T-helper 17 cell (primary cell): ENCODE measurements at places on chromosomes 12 and 14. TPM values are rescaled to one million over a fixed set of nuclear protein-coding genes. Genes with fewer than 3 reads are reported as not detected.
A peak's percentile ranks its signal among the peaks of the same experiment; 100 is the strongest.

DNA sequence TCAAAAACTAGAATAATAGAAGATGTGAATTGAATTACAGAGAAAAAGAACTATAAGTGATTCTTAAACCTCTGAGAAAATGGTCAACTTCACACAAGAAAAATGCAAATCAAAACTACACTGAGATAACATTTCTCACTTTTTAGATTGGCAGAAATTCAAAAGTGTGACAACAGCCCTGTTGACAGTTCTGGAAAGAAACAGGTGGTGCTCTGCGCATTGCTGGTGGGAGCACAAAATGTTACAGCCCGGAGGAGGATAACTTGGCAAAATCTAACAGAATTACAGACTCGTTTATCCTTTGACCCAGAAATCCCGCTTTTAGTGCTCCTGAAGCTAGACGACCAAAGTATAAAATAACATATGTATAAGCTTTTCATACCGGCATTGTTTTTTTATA is 222.5 kb upstream of the CNTN1 start:
- no peaks in the 10 kb centered on the region for H3K4me1 ChIP-seq
- H3K4me3 ChIP-seq, result no peak overlapping the region
- no peak overlapping the region for H3K27ac ChIP-seq
- H3K36me3 ChIP-seq, result no peaks in the 10 kb centered on the region

The LTB4R2 gene
- 23.3 TPM for total RNA-seq

The RBM19 gene
- 52.9 TPM for total RNA-seq

- peaks cover 60% of the 10 kb centered on the region for H3K27me3 ChIP-seq
- no peak overlapping the region for H3K27ac ChIP-seq
- peaks cover 8% of the 10 kb centered on the region for H3K36me3 ChIP-seq
These were observed 72.0 kb upstream of the TBX5 start for GRCh38 chr12:114477989-114478395.

The ACTR10 gene
- 38.0 TPM for total RNA-seq

- H3K4me3 ChIP-seq, result peak overlapping the region; percentile 58
- no peaks in the 10 kb centered on the region for H3K27me3 ChIP-seq
- DNase-seq, result no peak
- H3K4me1 ChIP-seq, result peaks cover 40% of the 10 kb centered on the region
- peak overlapping the region; percentile 92 for H3K27ac ChIP-seq
- H3K36me3 ChIP-seq, result no peaks in the 10 kb centered on the region
These were observed 2.2 kb upstream of the PPTC7 start for GRCh38 chr12:110585231-110585799.

GRCh38 chr12:27260746-27261145 is 16.7 kb downstream of the STK38L start:
- H3K4me3 ChIP-seq, result no peak overlapping the region
- peaks cover 17% of the 10 kb centered on the region for H3K4me1 ChIP-seq
- DNase-seq, result no peak

The SMCO3 gene
- not detected for total RNA-seq

DNA sequence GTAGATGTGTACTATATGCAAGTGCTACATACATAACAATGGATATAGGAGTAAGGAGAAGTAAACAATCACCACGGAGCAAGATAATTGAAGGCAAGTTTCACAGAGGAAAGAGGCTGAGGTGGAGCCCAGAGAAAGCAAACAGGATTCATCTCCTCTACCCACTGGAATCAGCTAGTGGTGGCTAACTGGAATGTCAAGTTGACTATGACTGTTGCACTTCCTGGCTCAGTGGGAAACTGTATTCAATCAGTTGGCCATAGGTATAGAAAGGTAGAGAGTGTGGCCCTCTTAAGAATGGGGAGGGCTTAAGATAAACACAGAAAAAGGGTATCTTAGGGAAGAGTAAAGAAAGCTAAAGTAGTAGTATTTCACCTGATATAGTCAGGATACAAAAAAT is 62.4 kb downstream of the MAP4K5 start:
- H3K27ac ChIP-seq, result no peak overlapping the region
- no peak for DNase-seq
- peaks cover 10% of the 10 kb centered on the region for H3K36me3 ChIP-seq

DNA sequence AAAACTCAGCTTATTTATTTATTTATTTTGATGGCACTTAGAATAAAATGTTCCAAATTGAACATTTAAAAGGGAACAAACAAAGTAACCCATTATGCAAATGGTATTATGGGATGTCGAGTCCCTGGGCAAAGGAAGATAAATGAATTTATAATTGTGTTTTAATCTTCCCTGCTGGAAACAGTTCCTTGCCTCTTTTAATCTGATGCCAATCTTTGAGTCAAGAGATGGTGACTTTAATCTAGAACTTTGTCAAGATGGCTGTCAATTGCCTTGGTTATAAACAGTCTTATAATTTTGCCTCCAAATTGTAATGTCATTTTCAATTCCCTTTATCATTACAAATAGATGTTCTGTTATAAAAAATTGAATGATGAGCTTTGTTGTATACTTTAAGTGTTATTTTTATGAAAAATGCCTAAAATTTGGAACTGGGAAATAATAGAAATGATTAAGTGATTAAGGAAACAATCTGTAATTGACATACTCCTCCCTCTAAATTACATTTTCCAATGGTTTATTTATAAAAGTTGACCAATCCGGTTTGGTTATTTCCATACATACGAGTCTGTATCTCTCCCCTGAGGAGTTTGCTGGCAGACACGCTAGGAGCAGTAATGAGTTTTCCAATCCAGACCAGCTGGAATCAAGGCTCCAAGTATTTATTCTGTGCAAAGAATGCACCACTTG is 134.9 kb upstream of the FRMD6 start:
- H3K4me1 ChIP-seq, result no peaks in the 10 kb centered on the region
- no peak overlapping the region for H3K4me3 ChIP-seq
- peaks cover 13% of the 10 kb centered on the region for H3K27me3 ChIP-seq
- no peak for DNase-seq

GRCh38 chr12:68924546-68924945 is 8.4 kb downstream of the CPM start:
- no peak overlapping the region for H3K27ac ChIP-seq
- H3K27me3 ChIP-seq, result peaks cover 5% of the 10 kb centered on the region
- no peak for DNase-seq
- H3K4me3 ChIP-seq, result no peak overlapping the region
- H3K36me3 ChIP-seq, result no peaks in the 10 kb centered on the region

- H3K36me3 ChIP-seq, result no peaks in the 10 kb centered on the region
- no peak overlapping the region for H3K27ac ChIP-seq
- DNase-seq, result no peak
- no peak overlapping the region for H3K4me3 ChIP-seq
- H3K4me1 ChIP-seq, result no peaks in the 10 kb centered on the region
These were observed 93.4 kb upstream of the TMEM132D start for GRCh38 chr12:129997239-129997638.

The KLHL33 gene
- 0.39 TPM for total RNA-seq

The AKAP3 gene
- total RNA-seq, result 2.6 TPM

GRCh38 chr12:100189636-100190394 is 10.8 kb upstream of the ACTR6 start:
- no peak overlapping the region for H3K27ac ChIP-seq
- peaks cover 5% of the 10 kb centered on the region for H3K36me3 ChIP-seq
- H3K27me3 ChIP-seq, result no peaks in the 10 kb centered on the region
- no peak overlapping the region for H3K4me3 ChIP-seq
- no peak for DNase-seq
- peaks cover 14% of the 10 kb centered on the region for H3K4me1 ChIP-seq

The TARBP2 gene
- total RNA-seq, result 29.3 TPM

DNA sequence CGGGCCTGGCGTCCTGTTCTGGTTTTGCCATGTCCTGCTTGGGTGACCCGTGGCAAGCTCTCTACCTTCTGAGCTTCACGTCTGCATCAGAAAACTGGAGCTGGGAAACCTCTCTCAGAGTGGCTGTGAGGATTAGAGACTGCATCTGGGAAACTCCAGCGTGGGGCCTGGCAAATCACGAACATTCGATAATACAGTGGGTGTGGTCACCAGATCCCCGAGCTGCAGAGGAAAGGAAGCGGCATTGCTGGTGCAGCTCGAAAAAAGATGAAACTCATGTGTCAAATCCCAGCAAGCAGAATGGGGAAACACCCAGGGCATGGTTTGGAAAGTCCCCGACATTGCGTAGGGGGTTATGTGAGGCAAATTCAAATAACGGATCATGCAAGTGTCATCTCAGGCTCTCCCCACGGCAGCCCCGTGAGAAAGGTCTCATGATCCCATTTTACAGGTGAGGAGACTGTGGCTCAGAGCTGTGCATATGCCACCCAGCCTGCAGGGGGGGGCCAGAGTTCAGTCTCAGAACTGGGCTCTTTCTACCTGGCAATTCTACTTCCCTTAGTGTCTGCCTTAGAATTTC is 98.1 kb upstream of the VRK1 start:
- DNase-seq, result no peak
- H3K27ac ChIP-seq, result no peak overlapping the region
- H3K4me3 ChIP-seq, result no peak overlapping the region

The ST8SIA1 gene
- 13.9 TPM for total RNA-seq

- DNase-seq, result no peak
- H3K4me1 ChIP-seq, result peaks cover 2% of the 10 kb centered on the region
- no peak overlapping the region for H3K27ac ChIP-seq
- peaks cover 2% of the 10 kb centered on the region for H3K36me3 ChIP-seq
These were observed 158.9 kb downstream of the TMX1 start for GRCh38 chr14:51398898-51399297.

DNA sequence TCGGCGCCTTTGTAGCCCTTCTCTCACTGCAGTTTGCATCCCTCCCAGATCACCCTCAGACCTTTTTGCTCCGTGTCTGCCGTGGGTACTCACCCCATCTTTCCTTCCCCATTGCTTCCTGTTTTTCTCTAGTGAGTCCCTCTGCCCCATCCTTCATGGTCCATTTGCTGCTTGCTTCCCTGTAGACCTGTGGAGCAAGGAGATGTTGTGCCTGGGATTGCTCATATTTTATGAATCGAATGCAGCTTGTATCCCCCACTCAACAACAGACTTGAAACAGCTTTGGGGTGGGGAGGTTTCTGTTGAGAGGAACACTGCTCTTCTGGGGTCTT is 661 bp downstream of the DENR start:
- H3K27me3 ChIP-seq, result no peaks in the 10 kb centered on the region
- H3K4me1 ChIP-seq, result peaks cover 45% of the 10 kb centered on the region
- no peak for DNase-seq
- H3K36me3 ChIP-seq, result peaks cover 13% of the 10 kb centered on the region
- peak overlapping the region; percentile 98 for H3K4me3 ChIP-seq

DNA sequence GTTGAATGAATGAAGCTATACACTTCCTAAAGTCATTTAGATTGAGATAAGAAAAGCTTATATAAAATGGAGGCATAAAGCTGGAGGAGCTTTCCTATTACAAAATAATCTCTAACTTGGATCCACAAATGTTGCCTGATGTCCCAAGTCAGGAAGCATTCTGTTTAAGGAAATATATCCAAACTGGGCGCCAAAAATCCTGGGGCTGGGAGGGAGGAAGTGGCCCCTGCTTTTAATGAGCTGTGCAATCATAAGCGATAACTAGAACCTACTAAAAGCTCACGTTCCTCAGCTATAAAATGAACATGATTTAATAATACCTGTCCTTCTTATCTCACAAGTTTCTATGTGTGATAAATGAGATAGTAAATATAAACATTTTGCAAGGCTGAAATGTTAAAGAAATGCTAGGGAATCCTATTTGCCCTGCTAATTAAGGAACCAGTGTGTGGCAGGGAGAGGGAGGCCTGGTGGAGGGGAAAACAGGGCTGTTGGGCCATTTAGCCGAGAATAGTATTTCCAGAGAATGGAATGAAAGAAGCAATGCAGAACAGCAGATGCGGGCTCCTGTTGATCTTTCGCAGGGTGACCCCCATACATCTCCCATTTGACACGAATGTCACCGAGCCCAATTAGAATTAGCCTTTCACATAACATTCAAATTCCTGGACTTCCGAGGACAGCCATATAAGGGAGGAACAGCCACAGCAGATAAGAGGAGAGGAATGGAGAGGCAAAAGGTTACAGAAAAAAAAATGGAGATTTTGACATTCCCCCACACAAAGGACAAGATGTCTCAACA is 25.9 kb downstream of the DUSP6 start:
- H3K27ac ChIP-seq, result no peak overlapping the region
- H3K4me3 ChIP-seq, result no peak overlapping the region
- no peak for DNase-seq
- peaks cover 4% of the 10 kb centered on the region for H3K36me3 ChIP-seq

DNA sequence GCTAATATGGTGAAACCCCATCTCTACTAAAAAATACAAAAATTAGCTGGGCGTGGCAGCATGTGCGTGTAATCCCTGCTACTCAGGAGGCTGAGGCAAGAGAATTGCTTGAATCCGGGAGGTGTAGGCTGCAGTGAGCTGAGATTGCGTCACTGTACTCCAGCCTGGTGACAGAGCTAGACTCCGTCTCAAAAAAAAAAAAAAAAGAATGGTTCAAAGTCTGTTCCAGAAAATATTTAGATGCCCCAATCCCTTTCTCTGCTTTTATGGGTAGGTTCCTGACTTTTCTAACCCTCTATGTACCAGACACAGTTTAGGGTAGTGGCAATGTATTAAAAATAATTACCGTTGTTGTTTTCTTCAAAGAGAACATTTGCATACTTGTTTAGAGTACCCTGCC is 161.4 kb downstream of the STXBP6 start:
- no peaks in the 10 kb centered on the region for H3K4me1 ChIP-seq
- H3K27me3 ChIP-seq, result peaks cover 9% of the 10 kb centered on the region
- H3K27ac ChIP-seq, result no peak overlapping the region
- H3K36me3 ChIP-seq, result no peaks in the 10 kb centered on the region
- no peak for DNase-seq
- no peak overlapping the region for H3K4me3 ChIP-seq

DNA sequence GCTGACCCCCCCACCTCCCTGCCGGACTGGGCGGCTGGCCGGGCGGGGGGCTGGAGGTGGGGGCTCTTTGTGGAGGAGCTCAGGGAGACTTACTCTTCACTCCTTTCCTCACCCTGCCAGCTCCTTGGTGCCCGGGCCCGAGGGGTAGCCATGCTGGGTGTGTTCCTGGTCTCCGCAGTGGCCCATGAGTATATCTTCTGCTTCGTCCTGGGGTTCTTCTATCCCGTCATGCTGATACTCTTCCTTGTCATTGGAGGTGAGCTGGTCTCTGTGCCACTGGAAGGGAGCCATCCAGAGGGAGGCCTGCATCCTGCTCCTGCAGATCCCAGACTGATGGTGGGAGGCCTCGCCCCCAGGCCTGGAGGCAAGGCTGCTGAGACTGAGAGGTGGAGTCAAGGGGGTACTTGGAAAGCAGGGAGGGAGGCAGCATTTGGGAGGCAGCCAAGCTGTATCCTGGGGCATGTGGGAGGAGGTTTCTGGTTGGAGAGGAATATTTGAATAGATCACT is 19.7 kb downstream of the SOAT2 start:
- H3K27me3 ChIP-seq, result no peaks in the 10 kb centered on the region
- H3K27ac ChIP-seq, result no peak overlapping the region
- no peak for DNase-seq
- H3K4me1 ChIP-seq, result peaks cover 12% of the 10 kb centered on the region

The GDF11 gene
- total RNA-seq, result 9.5 TPM

GRCh38 chr14:93944348-93945069 is 17.4 kb downstream of the FAM181A start:
- H3K27me3 ChIP-seq, result no peaks in the 10 kb centered on the region
- peak overlapping the region; percentile 66 for H3K27ac ChIP-seq
- peaks cover 3% of the 10 kb centered on the region for H3K36me3 ChIP-seq
- DNase-seq, result no peak
- H3K4me1 ChIP-seq, result peaks cover 8% of the 10 kb centered on the region
- no peak overlapping the region for H3K4me3 ChIP-seq
